ENCODE measurements at places on chromosomes 16 and 17. TPM values are rescaled to one million over a fixed set of nuclear protein-coding genes. Genes with fewer than 3 reads are reported as not detected.

Gene RNU2-1
- total RNA-seq, result 6,310 TPM

Gene ITGA2B
- 1.7 TPM for total RNA-seq

Gene GNGT2
- total RNA-seq, result 1.2 TPM

Gene HOXB13
- total RNA-seq, result 0.05 TPM

Gene CYBA
- total RNA-seq, result 26.8 TPM

Gene HLF
- 9.8 TPM for total RNA-seq

Gene PABPN1L
- total RNA-seq, result not detected

DNA sequence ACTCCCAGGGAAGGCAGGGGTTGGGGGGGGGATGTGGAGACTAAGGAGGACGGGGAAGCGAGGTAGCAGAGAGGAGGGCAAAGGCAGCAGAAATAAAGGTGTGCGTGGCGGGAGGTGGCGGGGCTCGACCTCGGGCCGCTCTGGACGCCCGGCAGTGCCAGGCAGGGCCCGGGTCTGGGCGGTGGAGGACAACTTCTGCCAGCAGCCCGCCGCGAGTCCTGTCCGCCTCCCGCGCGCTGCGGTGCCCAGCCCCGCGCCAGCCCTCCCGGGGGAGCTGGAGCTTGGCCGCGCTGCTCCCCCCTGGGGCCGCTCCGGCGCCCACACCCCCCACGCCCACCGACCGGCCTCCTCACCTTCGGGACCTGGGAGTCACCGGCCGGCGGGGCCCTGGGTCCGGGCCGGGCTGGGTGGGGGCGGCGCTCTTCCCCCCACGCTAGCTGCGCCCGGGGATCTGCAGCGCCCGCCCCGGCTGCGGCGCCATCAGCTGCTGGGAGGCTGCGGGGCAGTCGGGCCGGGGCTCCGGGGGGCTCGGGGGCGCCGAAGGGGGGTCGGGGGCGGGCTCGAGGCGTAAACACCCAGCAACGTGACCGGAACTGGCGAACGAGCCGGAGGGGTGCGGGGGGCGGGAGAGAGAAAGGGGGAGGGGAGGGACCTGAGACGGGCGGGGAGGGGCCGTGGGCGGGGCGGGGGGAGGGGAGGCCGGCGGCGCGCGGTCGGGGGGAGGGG, at the start of gene CCDC92B:
Gene CCDC92B (minus strand): TSS at position 595 of the 726 bp plus-strand sequence. CDS start 14,507 bp downstream, outside the sequence.
- DNase-seq, result no peak

DNA sequence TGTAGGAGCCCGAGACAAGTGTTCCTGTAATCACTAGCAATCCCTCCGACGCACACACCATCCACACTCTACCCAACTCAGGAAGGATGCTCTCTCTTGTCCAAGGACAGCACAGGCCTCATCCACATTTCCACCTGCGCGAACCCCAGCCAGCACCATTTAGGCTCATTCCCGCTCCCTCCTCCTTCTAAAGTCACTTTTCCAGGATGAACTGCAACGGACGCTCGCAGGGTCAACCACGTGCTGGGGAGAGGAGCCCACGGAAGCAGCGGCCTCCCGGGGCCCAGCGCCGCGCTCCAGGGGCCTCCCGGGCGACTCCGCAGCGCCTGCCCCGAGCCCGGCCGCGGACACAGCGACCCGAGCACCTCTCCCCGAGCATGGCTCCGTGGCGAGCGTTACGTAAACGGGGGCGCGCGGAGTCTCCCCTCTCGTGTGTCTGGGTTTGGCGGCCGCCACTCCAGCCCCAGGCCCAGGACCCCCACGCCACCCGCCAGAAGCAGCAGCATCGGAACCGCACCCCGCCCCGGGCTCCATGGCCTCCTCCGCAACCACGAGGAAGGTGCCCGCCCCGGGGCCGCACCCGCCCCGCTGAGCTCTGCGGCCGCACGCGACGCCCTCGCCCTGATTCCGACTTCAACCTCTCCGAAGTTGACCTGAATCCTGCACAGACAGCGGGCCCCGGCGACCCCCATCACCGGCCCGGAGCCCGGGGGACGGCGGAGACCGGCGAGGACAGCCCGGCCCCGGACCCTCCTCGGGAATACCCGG, 668 bp downstream of the USP36 start:
- DNase-seq, result peak; percentile 81

DNA sequence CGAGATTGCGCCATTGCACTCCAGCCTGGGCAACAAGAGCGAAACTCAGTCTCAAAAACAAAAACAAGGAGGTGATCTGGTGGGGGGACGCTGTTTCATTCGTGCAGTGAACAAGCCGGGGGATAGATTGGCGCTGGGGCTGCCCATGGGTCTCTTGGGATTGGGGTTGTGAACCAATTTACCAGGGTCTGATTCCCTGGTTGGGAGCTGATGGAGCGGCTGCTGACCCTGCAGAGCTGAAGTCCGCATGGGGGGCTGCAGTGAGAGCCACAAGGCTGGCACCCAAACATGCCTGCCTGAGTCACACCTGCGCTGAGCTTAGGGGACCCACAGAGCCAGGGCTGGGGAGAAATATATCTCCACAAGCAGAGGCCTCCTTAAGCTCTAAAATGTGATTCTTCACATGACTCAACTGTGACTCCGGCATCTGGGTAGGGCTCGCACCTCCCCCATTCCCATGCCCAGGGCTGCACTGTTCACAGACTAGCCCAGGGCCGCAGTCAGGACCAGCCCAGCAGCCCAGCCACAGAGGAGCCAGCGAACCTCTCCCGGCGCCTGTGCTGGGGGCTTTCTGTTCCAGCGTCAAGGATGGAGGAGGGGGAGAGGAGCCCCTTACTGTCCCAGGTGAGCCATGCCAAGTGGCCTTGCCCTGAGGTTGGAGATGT, 5.0 kb downstream of the TSPAN10 start:
- no peak for DNase-seq

- DNase-seq, result no peak
Measured at GRCh38 chr16:77905374-77905920, 116.9 kb upstream of the CLEC3A start.

- no peak for DNase-seq
Measured at GRCh38 chr17:611202-611601, 103.4 kb downstream of the VPS53 start.

- no peak for DNase-seq
Measured at GRCh38 chr16:80197741-80198201, 343.0 kb upstream of the DYNLRB2 start.

Data from cardiac septum (tissue), 1 donor.